ENCODE measurements at places on chromosomes 6 and 20. TPM values are rescaled to one million over a fixed set of nuclear protein-coding genes. Genes with fewer than 3 reads are reported as not detected.

IL17A gene
- not detected for total RNA-seq

POU3F2 gene
- 0.14 TPM for total RNA-seq

THBD gene
- 0.34 TPM for total RNA-seq

NOTCH4 gene
- 2.4 TPM for total RNA-seq

CLDN20 gene
- total RNA-seq: not detected

DNA sequence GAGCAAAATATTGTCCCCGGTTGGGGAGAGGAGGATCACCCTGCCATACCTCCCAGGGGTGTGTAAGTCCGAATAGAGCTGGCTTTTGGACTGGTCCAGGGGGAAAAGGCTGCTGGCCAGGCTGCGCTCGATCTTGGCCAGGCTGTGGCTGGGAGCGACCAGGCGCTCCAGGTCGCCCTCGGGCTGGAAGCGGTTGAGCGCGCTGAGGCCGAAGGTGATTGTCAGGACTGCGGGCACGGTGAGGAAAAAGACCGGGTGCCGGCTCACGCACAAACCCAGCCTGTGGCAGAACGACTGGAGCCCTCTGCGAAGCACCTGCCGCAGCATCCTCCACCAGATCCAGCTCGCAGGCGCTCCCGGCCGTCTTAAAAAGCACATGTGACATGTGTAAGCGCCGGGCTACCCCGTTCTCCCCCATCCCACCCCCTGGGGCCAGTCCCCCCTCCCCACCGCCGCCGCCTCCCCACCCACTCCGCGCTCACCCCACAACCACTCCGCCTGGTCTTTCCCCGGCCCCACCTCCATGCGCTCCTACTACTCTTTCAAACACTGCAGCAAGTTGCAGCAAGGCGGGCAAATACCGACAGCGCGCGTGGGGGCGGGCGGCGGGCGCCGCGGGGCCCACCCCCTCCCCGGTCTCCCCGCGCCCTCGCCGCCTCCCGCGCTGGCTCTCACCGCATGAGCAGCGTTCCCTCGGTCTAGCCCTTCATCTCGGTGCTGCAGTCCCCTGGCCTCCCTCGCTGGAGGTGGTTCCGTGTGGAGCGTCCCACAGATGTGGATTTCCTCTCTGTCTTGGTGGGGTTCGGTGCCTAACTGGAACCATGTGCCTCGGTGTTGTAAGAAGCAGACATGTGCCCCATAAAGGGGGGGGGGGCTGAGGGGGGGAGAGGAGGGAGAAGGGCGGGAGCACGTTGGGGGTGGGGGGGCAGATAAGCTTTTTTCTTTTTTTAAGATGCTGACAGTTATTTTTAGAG lies 42.4 kb downstream of the PTCHD4 start:
- DNase-seq: peak; percentile 48

DNA sequence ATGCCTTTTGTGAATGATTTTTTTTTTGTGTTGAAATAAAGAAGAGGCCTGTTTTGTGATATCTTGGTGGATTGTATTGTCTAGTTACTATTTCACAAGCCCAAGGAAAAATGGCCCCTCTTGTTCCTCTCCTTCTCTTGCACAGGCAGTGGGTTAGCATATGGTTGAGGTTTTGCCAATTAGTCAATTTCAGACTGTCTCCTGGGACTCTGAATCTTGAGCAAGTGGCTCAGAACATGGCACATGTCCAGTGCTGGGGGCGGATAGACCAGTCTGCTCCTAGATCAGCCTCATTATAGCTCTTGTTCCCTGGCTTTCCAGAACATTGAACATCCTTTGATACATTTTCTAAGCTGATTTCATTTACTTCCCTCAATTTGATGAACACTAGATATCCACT lies 589.2 kb downstream of the PHF3 start:
- DNase-seq: no peak

- DNase-seq: no peak
Measured at GRCh38 chr6:111011360-111012142, 29.7 kb downstream of the RPF2 start.

DNA sequence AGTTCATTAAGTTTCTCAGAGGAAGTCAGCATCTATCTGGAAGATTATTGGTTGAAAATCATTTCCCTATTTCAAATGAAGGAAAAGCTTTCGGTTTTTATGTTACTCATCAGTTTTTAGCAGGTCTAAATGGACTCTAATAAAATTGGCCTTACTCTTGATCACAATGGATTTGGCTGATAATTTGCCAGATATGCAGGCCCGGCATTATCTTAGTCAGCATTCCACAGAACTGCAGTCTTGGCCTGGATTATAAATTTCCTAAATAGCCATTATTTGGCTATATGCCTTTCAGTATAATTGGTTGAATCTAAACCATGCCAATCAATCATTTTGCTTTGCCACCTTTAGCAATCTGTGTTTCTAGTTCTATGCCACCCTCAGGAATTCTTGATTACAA lies 91.7 kb upstream of the KCNQ5 start:
- DNase-seq: no peak

GRCh38 chr6:21918041-21918440 lies 324.5 kb downstream of the SOX4 start:
- no peak for DNase-seq

- no peak for DNase-seq
Measured at GRCh38 chr20:3449319-3449718, 21.5 kb upstream of the ATRN start.

DNA sequence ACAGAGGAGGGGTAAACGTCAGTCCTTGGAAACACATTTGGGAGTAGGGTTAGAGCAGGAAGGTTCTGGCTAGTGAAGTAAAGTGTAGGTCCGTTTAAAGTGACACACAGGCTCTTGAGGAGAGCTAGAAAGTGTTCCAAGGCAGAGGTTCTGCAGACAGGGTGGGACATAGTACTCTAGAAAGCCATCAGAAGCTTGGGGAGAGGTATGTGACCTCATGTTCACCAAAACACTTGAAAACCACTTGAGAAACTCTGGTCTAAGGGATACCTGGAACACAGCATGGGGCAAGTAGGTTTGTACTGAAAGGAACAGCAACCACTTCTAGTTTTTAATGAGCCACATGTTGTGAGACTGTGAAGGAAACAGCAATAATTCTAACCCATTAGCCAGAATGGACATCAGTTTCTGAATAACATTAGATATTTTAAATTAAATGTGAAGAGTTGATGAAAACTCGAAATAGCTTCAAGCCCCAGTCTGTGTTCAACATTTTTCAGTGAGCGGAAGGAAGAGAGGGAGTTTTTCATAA lies 49.0 kb downstream of the SOBP start:
- DNase-seq: no peak

- peak; percentile 95 for DNase-seq
Measured at GRCh38 chr6:158868890-158869825, 50.0 kb upstream of the EZR start.

DNA sequence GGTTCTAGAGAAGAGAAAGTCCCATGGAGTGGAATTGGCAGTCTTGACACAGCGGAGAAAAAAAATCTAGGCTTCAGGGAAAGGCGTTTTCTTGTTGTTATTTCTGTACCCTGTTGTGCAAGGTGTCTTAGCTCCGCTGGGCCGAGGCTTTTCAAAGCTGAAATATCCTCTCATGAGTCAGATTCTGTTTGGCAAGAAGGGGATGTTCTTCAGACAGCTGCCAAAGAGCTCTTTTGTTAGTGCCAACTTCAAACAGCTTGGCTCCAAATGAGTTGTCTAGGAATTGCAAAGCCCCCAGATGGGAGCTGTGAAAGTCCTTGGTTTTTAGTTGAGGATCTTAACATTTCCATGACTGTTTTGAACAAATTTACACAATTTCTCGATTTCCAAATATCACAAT lies 45.6 kb downstream of the LRRN4 start:
- DNase-seq: no peak

DNA sequence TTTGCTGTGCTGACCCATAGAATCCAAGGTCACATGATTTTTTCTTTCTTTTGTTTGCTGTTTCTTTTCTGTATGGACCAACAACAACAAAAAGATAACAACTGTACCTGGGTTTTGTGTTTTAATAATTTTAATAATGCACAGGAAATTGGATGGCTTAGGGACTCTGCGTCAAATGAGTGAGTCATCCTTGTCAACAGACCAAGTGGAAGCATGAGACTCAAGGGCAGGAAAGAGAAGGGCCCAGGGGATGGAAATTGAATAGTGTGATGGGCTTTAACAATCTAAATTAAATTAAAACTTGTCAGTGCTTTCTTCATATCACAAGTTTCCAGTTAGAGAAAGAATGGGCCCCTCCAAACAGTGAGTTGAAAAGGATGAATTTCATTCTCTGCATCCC lies 413.0 kb downstream of the PREX1 start:
- DNase-seq: no peak

DNA sequence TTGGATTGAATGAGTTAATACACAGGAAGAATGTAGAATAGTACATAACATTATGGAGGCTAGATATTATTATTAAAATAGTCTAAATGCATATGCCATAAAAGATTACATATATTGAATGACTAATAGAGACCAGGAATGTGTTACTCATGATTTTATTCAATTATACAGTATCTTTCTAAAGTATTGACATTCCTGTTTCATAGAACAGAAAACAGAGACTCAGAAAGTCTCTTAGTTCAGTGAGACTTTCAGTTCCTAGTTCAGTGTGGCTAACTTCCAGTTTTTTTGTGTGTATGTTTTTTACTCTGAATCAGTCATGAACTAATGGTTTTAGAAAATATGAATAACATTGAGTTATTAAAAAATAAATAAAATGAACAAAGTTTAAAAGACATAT lies 34.6 kb upstream of the TMEM244 start:
- DNase-seq: no peak
